ENCODE measurements at places on chromosomes 7 and 10.

GRCh38 chr7:37013771-37014170 is 289.5 kb upstream of the AOAH start:
- no peak for DNase-seq

DNA sequence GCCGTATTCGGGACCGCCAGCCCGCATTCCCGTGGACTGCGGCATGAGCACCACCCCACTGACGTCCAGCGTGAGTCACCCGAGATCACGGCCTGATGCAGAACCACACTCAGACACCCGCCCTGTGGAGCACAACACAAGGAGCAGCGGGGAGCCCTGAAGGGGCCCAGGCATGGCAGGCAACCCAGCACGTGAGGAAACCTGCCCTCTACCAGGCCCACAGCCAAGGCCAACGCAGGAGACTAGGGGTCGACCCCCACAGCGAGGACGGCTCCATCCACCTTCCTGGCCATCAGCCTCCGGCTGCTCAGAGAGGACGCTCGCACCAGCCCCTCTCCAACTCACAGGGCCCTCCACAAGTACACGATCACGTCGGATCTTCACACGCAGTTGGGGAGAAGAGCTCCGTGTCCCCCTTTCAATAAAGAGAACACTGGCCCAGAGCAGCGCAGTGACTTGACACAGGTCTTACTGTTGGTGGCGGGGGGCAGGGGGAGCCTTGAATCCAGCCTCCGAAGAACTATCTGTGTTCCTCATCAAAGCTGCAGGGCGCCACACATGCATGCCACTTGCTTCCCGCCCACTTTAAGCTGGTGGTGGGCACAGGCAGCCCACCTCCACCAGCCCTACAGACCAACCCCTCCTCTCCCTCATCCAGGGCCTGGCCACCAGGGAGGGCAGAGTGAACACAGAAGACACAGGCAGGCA is 22.0 kb downstream of the MAD1L1 start:
- DNase-seq: no peak

- no peak for DNase-seq
Measured at GRCh38 chr10:33739031-33739430, 404.6 kb upstream of the NRP1 start.

GRCh38 chr7:127066974-127067373 is 185.8 kb downstream of the GRM8 start:
- no peak for DNase-seq

GRCh38 chr7:50119815-50120637 is 27.0 kb upstream of the ZPBP start:
- DNase-seq: no peak

DNA sequence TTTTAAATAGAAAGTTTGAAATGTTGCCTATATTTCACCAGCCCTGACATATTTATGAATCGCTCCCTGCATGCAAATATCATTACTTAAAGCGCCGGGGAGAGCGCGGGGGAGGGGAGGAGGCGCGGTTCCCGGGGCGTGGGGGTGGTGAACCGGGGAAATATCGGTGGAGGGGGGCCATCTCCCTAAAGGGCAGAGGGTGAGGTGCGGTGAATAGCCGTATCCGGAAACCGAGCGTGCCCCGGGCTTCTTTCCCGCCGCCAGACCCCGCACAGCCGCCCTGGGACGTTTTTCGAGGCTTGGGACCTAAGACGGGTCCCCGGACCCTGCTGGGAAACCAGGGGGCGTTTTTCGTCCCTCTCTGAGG is 6.9 kb upstream of the ZNF503 start:
- DNase-seq: no peak

DNA sequence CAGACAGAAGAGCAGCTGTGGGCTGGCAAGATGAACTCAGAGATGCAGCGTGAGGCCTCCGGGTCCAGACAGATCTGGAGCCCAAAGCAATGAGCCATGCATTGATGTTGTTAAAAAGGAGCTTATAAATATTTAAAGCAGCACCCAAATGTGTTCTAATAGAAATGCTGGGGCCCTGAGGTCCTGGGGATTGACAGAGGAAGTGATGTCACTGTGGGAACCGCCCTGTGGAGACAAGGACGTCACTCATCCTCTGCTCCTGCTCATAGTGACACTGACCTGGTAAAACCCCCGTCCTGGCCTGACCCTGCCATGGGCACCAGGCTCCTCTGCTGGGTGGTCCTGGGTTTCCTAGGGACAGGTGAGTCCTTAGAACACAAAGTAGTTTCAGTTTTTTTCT is 197.0 kb upstream of the PRSS58 start:
- no peak for DNase-seq

- no peak for DNase-seq
Measured at GRCh38 chr10:102962267-102962666, 44.2 kb downstream of the CNNM2 start.

- no peak for DNase-seq
Measured at GRCh38 chr7:144776447-144776846, 59.4 kb downstream of the TPK1 start.

- DNase-seq: no peak
Measured at GRCh38 chr7:27254625-27255024, 12.0 kb downstream of the EVX1 start.

DNA sequence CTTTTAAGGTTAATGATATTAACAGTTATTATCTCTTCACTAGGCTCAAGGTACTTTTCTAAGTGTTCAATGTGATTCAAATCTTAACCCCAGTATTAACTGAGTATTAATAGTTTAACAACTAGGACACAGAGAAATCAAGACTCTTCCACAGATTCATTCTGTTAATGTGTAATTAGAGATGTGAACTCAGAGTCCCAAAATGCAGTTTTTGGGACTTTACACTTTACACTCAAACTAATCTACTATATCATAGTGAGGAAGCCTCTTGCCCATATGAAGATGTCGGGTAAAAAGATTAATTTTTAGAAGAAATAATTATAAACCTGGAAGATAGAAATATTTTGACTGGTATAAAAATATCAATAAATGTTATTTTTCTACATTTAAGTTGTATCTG is 644.5 kb upstream of the LRRTM3 start:
- no peak for DNase-seq

DNA sequence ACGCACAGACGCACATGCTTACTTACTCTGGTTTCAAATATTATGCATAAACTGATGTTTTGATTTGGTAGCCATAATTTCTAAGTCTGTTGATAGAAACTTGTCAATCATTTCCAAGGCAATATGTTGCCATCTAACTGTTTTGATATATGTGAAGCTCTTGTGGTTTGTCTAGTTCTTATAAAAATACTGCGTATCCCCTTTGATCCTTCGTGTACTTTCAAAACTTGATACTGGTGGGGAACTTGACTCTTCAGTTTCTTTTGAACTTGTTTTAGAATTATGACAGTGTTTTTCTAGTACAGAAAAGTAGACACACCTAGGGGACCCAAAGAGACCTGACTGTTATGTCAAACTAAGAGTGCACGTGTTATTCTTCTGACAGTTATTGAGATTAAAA is 708.0 kb downstream of the LRMDA start:
- DNase-seq: no peak

DNA sequence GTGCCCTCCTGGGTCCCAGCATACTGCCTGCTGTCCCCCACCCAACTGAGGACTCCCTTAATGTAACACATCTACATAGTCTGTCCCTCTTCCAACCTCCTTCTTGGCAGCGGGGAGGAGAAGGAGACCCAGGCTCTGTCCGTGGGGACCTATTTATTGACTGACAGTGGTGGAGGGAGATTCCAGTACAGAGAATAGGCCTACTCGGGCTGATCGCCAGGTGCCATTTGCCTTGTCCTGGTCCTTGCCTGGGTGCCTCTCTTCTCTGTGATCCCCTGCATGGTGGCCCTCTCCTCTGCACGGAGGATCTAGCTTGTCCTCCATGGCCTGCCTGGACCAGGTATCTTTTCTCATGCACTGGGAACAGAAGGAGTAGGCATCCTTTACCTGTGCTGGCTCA is 17.0 kb downstream of the GHRHR start:
- no peak for DNase-seq

- DNase-seq: no peak
Measured at GRCh38 chr7:113298501-113298900, 180.1 kb upstream of the SMIM30 start.

GRCh38 chr7:33743594-33743993 is 161.7 kb upstream of the BMPER start:
- no peak for DNase-seq

DNA sequence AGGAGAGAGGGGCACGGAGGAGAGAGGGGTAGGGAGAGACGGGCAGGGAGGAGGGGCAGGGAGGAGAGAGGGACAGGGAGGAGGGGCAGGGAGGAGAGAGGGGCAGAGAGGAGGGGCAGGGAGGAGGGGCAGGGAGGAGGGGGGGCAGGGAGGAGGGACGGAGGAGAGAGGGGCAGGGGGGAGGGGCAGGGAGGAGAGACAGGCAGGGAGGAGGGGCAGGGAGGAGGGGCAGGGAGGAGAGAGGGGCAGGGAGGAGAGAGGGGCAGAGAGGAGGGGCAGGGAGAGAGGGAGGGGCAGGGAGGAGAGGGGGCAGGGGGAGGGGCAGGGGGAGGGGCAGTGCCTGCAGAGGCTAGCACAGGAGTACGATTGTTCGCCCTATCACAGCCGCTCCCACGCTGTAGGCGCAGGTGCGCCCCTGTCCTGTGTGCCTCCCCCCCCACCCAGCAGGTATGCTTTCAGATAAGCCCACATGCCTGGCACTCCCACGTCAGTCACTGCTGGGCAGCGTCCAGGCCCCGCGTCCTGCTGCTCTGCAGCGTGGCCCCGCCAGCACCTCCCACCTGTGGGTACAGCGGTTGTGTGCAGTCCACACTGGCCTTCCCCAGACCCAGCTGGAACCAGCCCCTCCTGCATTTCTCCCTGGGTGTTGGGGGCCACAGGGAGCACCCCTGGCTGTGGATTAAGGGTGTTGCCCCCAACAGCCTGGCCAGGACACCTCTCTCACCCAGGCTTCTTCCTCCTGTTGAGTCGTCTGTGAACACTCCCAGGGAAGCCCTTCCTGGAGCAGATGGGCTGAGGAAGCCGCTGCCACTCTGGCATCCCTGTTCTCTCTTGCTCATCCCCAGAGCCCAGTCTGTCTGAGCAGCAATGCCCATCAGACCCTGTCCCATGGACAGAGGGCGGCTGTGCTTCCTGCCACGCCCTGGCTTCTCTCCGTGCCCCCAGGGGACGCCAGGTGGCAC is 10.8 kb downstream of the NKX6-2 start:
- no peak for DNase-seq

DNA sequence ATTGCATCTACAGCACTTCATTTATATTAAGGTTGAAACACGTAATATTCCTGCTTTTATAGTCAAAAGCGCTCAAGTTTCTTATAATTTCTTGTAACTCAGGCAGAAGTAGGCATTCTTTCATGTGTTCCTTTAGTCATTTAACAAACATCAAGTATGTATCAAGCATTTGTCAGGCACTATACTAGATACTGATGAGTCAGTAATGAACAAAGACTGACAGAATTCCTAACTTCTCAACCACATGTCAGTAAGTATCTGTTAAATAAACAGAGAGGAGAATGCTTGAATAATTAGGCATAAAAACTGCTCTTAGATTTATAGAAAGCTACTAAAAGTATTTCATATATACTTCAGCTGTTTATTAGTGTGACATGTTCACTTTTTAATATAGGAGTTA is 9.9 kb downstream of the CRPPA start:
- DNase-seq: no peak

- DNase-seq: no peak
Measured at GRCh38 chr7:34672430-34672829, 14.4 kb downstream of the NPSR1 start.

DNA sequence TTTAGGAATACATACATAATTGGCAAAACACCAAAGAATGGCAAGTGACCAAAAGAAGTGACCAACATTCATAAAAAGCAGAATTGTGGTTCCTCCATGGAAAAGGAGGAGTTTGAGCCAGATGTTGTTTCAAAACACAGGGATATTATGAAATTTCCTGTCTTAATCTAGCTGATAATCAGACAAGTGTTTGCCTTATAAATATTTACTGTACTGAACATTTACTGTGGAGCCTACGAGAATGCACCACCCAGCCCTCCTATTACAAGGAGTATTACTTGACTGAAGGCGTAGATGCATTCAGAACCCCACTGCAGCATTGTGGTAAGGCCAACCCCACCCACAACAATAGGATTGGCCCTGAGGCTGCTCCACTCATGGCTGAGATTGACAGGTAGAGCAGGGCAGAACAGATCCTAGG is 118.9 kb downstream of the AKR1D1 start:
- no peak for DNase-seq

- no peak for DNase-seq
Measured at GRCh38 chr7:20299145-20299544, 31.6 kb upstream of the ITGB8 start.

- no peak for DNase-seq
Measured at GRCh38 chr10:74889662-74889998, 63.2 kb downstream of the KAT6B start.

DNA sequence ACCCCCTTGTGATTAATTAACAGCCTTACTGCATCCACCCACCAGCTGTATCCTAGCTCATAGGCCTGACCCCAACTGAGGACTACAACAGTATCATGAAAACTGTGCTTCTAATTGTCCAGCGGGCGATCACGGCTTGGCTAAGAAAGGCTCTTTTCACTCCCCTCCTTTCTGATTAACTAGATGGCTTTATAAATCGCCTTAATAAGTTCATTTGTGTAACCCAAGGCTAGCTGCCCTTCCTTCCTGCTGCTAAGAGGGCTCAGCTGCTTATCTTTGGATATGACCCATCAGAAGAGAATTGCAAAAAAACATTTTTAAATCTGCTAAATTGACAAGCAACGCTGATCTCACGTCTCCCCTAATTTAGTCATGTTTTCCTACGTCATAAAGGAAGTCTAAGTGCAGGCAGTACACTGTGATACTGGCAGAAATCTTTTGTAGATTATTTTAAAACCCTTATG is 163.0 kb upstream of the LAMB4 start:
- DNase-seq: no peak

GRCh38 chr7:141014125-141014523 is 628 bp downstream of the MRPS33 start:
- no peak for DNase-seq

- DNase-seq: peak; percentile 19
Measured at GRCh38 chr7:87628780-87629569, 777 bp downstream of the RUNDC3B start.

- no peak for DNase-seq
Measured at GRCh38 chr10:21318540-21319167, 206.8 kb downstream of the SKIDA1 start.

DNA sequence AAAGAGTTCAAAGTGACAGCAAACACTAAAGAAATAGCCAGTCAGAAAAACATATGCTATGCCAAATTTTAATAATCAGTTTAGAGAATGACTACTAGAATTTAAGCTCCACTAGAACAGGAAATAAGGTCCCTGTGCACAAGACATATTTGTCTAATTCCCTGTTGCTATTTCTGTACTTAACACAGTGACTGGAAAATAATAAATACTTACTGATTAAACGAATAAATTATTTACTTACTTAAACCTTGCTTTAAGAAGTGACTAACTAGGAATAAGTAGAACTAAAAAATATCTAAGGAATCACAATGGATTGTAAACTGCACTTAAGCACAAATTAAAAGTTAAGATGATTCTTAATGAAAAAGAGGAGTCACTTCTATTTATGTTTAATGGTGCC is 22.3 kb downstream of the NPS start:
- DNase-seq: no peak

- no peak for DNase-seq
Measured at GRCh38 chr10:67284589-67284988, 358.8 kb downstream of the LRRTM3 start.

GRCh38 chr10:31508882-31509281 is 189.9 kb downstream of the ZEB1 start:
- no peak for DNase-seq

GRCh38 chr7:50379082-50379481 is 71.1 kb downstream of the FIGNL1 start:
- DNase-seq: no peak

GRCh38 chr7:151665368-151665767 is 145.7 kb upstream of the RHEB start:
- no peak for DNase-seq
